NCI-H1092 treated with DMSO at 0.1 percent for 48 hours (cell line): ENCODE measurements at places on chromosomes 7 and 10.

- DNase-seq = no peak
Measured at GRCh38 chr7:105559926-105560325, 21.4 kb downstream of the EFCAB10 start.

DNA sequence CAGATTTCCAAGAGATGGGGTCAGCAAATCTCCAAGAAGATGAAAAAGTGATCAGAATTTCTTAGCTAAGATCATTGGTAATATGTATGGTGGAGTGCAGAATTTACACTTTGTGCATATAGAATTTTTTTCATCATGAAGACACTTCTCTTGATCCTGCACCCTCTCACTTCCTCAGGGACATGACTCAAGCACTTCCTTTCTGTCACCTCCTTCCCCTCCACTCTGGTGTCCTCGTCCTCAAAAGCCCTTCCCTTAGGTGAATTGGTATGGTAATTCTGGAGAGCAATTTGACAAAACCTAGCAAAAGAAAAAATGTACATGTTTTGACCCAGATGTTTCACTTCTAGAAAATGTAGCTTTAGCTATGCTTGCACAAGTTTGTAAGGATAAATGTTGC is 18.1 kb downstream of the CALN1 start:
- DNase-seq = no peak

GRCh38 chr10:17649836-17650235 is 5.9 kb downstream of the STAM start:
- no peak for DNase-seq

DNA sequence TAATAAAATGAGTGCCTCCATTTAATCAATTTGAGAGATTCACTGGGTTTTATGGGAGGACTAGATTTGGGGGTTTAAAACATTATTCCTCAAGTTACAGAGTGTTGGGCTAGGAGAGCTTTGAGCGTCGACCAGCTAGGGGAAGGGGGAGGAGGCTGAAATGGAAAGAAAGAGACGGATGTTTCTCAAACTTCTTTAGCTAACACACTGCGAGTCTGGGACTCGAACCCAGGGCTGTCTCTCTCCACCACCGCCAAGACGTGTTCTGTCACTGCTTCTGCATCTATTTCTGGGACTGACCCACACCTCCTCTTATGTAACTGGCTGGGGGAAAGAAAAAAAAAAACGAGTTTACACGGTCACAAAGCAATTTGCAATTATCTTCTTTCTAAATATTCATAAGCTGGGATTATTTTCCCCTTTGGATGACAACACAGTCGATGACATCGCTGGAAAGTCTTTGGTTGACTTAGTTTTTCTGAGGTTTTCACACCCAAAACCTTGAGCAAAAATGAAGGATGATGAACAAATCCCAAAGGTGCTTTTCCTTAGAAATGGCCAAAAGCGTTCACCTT is 27.2 kb downstream of the CHST15 start:
- no peak for DNase-seq

DNA sequence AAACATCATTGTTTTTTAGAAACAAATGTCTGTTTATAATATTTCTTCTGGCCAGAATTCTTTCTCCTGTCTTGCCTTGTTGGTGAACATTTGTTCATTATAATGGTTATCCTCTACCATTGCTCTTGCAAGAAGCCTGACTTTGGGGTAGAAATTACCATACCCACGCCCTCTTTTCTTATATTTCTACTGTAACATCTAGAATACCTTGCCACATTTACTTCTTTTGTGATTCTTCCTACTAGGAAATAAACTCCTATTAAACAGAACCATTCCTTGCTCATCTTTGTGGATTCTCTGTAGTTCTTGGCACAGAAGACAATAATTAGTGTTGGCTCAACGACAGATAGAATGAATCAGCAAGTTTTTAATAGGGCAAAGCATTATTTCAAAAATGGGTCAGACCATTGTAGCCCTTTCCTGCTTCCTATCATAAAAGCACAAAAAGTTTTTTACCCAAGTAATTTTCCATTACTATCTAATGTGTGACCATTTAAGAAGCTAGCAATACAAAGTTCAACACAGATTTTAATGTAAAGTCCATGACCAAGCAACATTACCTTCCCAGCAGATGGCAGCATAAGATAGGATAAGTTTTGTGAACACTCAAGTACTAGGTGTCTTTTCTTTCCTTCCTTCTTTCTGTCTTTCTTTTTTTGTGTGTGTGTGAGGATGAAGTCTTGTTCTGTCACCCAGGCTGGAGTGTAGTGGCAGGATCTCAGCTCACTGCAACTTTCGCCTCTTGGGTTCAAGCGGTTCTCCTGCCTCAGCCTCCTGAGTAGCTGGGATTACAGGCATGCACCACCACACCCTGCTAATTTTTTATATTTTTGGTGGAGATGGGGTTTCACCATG is 270.4 kb downstream of the HGF start:
- DNase-seq = peak; percentile 88

GRCh38 chr7:91431601-91432000 is 167.4 kb downstream of the FZD1 start:
- no peak for DNase-seq

DNA sequence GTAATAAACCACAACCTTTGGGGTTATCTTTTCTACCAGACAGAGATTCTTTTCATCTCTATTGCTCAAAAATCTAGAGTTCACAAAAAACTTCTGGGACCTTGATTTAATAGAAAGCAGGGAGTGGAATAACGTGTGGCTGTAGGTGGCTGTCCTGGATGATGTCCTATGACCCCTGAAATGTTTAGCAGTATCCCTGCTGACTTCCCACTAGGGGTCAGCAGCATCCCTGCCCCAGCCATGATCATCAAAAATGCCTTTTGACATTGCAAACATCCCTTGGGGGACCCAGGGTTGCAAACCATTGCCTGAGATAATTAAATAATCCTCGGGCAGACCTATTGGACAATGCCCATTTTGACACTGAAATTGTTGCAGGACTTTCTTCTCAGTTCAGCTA is 177.1 kb downstream of the USP6NL start:
- DNase-seq = no peak

GRCh38 chr7:16409777-16410176 is 11.6 kb downstream of the CRPPA start:
- DNase-seq = no peak

- DNase-seq = peak; percentile 91
Measured at GRCh38 chr7:14836571-14837189, 65.9 kb downstream of the DGKB start.

DNA sequence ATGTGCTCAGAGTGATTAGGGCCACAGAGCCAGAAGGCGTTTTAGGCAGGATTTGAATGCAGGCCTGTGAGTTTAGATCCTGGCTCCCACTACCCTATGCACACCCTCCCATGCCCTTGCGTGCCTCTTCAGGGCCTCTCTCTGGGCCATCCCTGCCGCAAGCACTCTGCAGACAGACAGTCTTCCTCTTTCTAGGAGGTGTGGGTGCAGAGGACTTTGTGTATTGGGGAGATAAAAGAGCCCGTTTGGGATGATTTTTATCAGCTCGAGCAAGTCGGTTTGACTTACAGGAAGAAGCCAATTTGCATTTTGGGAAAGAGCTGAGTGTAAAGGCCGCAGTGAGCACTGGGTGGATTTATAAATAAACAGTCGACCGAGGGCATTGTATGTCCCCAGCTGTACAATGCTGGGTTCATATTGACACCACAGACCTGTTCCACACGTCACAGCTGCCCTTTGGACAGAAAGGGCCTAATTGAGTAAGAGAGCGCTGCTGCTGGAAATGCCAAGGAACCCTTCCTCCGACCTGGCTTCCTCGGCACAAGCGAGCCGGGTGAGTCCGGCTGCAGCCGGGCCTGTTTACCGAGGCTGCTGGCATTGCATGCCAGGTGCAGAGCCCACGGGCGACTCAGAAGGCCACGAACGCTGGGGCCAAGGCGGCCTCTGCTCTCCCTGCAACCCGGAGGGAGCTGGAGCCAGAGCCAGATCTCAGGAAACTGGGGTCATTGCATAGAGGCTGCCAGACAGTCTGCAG is 25.1 kb downstream of the ZMIZ1 start:
- no peak for DNase-seq

- DNase-seq = no peak
Measured at GRCh38 chr7:102836191-102836919, 76.4 kb upstream of the LRRC17 start.

GRCh38 chr7:123075838-123076467 is 80.5 kb upstream of the TAS2R16 start:
- no peak for DNase-seq
